DMS79 (cell line): ENCODE measurements at places on chromosomes 11 and 22.

GRCh38 chr11:126352163-126352562 lies 3.3 kb upstream of the ST3GAL4 start:
- DNase-seq, result no peak

- DNase-seq, result no peak
Observed at GRCh38 chr22:22787151-22787550, 100.5 kb upstream of the IGLL5 start.

DNA sequence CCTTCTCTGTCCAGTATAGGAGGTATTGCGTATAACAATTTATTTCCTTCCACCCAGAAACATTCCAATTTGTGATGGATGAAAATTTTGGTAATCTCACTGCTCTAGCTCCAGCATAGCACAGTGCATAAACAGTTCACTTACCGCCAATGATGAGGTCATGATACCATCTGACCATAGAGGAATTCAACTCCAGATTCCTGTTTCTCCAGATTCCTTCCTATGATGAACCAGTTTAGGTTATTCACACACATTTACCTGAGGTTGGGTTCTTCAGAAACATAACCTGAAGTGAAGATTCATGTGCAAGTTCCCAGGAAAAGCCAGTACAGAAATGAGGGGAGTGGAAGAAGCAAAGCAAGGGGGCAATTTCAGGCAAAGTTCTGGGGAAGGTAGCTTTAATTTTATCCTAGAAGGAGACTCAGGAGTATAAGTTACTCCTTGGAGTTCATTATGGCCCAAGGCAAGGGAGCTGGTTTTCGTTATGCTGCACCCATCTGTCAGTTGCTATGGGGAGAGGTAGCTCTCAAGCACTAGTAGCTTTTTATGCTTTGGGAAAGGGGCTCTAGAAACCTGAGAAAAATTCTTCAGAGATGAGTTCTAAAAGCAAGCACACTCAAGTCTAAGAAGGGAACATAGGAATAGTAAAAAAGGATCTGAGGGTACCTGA lies 121.6 kb downstream of the CASP12 start:
- DNase-seq, result no peak

DNA sequence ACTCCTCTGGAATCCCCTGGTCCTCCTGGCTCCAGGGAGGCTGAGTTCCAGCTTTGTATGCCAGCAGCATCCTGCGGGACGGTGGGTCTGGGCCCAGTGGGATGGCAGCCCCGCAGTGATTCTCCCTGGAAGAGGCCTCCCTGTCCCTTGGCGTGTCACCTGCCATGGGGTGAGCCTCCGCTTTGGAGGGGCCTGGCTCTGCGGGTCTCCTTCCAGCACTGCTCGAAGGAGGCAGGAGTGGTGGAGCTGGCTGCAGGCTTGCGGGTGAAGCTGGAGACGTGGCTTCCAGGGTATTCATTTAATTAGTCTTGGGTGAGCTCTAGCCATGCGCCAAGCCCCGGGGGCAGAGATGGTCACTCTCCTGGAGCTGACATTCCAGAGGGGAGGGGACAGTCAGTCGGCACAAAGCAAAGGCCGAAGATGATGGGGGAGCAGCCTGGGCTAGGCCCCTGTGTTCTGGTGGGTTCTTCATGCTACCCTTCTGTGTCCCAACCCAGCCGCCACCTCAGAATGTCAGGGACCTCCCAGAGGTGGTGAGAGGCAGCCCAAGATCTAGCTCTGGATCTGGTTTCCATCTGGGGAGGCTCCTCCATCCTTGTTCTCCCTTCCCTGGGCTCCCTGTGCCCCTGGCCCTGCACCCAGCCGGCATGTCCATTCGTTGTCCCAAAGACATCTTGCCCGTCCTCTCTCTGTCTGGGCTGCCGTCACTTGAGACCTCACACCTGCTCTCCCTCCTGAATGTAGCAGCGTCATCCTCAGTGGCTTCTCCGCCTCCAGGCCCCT lies 1332.5 kb downstream of the BRD1 start:
- DNase-seq, result no peak

DNA sequence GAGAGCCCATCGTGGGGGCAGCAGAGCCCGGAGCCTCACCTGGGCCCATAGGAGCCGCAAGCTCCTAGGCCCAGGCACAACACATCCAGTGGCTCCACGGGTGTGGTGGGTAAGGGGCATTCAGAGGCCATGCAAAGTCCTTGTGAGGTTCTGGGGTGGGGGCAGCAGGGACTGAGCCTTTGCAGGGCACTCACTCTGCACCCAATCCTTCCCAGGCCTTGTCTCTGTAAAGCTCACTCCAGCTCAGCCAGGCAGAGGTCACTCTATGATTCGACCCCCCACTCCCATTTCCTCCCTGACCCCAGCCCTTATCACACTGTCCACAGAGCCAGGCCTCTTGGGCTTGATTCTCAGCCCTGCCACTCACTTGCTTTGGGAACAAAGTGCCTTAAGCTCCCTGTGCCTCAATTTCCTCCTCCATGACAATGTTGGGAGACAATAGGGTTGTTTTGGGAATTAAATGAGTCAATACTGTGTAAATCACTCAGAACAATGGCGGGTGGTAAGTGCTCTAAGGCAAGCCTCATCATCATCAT lies 46.6 kb downstream of the LRRC32 start:
- no peak for DNase-seq

GRCh38 chr11:64681171-64681570 lies 41.8 kb downstream of the NRXN2 start:
- DNase-seq, result no peak

DNA sequence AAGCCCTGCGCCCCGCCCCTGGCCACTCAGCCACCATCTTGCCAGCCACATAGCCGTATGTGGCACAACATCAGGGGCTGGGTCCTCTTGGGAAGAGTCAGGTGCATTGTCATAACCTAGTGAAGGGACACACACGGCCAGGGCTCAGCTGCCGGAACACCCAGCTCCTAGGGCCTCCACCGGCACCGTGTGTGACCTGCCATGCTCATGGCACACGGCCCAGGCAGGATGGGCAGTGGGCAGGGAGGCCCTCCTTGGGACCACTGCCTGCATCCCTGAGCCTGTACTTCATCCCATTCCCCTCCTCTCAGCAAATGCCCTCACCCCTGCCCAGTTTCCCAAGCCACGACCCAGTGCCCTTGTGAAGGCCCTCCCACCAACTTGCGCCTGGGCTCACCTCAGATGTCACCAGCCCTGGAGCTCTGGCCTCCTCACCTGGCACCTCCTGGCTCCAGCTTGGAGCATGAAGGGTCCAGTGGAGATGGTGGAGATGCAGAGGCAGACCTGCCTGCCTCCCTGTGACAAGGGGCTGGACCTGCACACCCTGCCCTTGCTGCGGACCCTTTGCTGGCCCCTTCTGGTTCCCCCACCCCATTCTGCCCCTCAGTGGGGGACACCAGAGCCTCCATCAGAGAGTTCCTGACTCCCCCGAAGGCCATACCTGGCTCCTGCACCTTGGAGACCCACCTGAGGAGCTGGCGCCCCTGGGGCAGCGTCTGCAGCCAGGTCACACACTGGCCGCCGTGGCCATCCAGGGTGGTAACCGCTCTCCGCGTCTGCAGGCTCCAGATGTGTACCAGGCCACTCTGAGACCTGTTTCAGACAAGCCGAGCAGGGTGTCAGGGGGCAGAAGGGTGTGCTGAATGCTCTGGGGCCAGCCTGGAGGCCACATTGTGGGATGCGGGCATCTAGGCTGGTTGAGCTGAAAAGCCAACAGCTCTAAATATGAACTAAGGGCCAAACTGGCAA lies 34.5 kb downstream of the GNB1L start:
- no peak for DNase-seq

- no peak for DNase-seq
Observed at GRCh38 chr11:30131535-30131934, 99.3 kb upstream of the FSHB start.

DNA sequence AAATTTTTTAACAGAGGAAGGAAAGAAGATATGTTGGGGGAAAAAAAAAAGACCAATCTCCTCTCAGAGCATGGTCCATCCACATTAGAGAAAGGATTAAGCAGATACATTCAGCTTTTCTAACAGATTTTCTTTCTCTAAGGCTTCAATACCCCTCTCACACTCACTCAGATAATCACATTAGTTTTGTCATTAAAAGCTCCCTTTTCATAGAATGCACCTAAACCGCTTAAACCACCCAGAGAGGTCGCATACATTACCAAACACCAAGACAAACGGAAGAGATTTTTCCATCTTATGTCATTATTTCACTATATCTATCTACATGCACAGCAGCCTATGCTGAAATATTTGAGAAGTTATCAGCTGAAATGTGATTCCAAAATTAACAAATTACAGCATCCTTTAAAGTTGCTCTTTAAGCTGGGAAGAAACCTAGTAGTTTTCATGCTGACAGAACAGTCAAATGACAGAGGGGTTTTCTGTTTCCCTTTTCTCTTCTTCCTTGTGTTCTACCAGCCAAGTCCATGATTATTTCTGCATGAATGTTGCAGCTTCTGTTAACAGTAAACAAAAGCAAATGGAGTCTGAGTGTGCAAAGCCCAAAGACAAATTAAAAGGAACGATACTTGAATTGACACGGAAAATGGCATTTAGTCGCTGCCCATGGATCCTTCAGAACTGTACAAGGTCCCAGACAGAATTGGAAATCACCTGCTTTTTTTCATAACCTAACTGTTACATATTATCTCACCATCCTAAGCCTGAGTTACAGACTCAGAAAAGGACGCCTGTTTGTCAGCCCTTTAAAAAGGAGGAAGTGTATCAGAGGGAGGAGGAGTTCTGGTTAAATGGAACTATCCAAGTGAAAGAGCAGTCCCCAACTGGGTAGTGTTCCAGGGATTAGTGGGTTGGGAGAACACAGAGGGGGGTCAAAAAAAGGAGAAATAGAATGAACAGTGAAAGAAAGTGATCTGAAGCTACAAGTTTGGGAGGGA lies 54.6 kb downstream of the PRCP start:
- DNase-seq, result no peak
